ENCODE measurements at places on chromosomes 7 and 10. TPM values are rescaled to one million over a fixed set of nuclear protein-coding genes. Genes with fewer than 3 reads are reported as not detected.

- no peak overlapping the region for H3K4me3 ChIP-seq
- no peak overlapping the region for H3K27ac ChIP-seq
- no peaks in the 10 kb centered on the region for H3K27me3 ChIP-seq
- no peaks in the 10 kb centered on the region for H3K36me3 ChIP-seq
Measured at GRCh38 chr7:147711447-147711846, 879.1 kb upstream of the C7orf33 start.

Gene AGAP4
- total RNA-seq = 20.8 TPM

Gene ATXN7L1
- 9.8 TPM for total RNA-seq

Gene CARD11
- total RNA-seq = 96.2 TPM
